ENCODE measurements at places on chromosomes 5 and 9.

- peak; percentile 15 for DNase-seq
Observed at GRCh38 chr5:157324237-157324636, 58.3 kb downstream of the CYFIP2 start.

DNA sequence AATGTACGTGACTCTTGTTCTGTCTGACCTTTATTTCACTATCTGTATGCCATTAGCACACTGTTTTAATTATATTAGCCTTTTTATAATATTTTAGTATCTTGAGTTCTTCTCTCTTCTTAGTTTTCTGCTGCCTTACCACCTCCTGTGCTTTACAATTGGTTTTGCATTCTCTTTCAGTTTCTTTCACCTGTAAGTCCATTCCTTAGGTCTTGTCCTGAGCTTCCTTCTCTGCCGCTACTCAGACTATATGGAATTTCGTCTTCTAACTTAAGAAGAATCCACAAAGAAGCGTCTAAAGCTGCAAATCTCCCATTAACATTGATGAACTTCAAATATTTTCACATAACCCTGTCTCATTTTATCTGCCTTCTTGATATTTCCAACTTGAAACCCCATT is 642.9 kb downstream of the MAT2B start:
- DNase-seq: no peak

GRCh38 chr9:85428230-85428629 is 313.5 kb downstream of the AGTPBP1 start:
- DNase-seq: no peak

- DNase-seq: no peak
Observed at GRCh38 chr5:149129181-149129580, 12.1 kb upstream of the ABLIM3 start.

- DNase-seq: no peak
Observed at GRCh38 chr5:18551716-18552115, 917.5 kb downstream of the TAF11L14 start.

DNA sequence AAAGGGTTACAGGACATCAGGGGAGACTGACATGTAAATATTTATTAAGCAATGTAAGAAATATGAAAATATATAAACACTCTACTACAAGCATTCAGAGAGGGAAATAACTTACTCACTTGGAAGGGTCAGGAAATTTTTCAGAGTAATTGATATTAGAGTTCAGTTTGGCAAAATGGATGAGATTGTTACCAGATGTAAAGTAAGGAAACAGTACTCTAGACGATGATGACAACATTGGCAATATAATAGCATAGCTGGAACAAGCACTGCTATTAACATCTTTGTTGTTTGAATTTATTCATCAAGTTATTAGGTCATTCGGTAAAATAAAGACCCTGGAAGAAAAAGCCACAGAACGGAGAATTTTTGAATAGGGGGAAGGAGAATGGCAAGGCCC is 49.1 kb downstream of the GNA14 start:
- no peak for DNase-seq

- no peak for DNase-seq
Observed at GRCh38 chr5:160271396-160271795, 41.0 kb downstream of the CCNJL start.

DNA sequence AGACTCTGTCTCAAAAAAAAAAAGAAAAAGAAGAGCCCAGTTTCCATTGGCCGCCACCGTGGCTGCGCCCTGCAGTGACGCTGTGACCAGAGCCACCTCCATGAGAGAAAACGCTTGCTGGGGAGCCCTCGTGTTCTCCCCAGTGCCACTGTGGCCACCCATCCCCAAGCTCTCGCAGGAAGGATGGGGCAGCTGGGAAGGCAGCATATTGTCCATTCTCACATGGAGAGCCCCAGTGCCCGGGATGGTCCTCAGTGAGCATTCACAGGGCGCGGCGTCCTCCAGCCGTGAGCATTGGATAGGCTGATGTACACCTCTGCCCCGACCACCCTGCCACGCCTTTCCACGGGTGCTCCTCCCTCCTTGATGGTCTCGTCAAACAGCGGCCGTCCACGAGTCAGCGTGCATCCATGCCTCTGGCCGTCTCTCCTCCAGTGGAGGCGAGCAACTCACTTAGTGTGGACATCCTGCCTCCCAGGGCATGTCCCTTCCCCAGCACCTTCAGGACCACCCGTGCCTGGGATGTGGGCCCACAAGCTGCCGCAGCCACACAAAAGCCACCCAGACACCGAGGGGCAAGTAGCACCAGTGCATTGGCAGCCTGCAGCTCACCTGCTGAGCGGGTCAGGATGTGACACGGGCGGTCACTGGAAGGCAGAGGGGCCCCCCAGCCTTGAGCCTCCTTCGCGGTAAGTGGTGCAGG is 23.4 kb upstream of the SLC6A19 start:
- no peak for DNase-seq

- DNase-seq: no peak
Observed at GRCh38 chr5:107820429-107820828, 149.7 kb upstream of the EFNA5 start.

GRCh38 chr5:174876-175465 is 16.3 kb upstream of the LRRC14B start:
- no peak for DNase-seq

- no peak for DNase-seq
Observed at GRCh38 chr9:89410022-89410421, 87.9 kb downstream of the SEMA4D start.

GRCh38 chr9:13264788-13265187 is 14.7 kb downstream of the MPDZ start:
- DNase-seq: no peak

GRCh38 chr9:10045598-10045997 is 567.2 kb downstream of the PTPRD start:
- no peak for DNase-seq

GRCh38 chr5:9439531-9440292 is 106.2 kb downstream of the SEMA5A start:
- DNase-seq: no peak

GRCh38 chr5:67612961-67613360 is 416.4 kb upstream of the CD180 start:
- DNase-seq: no peak

- DNase-seq: no peak
Observed at GRCh38 chr9:89317282-89317681, 1.0 kb upstream of the SECISBP2 start.

Data from SW 1271 (cell line).